NCI-H187 (cell line): ENCODE measurements at places on chromosomes 5 and 9.

DNA sequence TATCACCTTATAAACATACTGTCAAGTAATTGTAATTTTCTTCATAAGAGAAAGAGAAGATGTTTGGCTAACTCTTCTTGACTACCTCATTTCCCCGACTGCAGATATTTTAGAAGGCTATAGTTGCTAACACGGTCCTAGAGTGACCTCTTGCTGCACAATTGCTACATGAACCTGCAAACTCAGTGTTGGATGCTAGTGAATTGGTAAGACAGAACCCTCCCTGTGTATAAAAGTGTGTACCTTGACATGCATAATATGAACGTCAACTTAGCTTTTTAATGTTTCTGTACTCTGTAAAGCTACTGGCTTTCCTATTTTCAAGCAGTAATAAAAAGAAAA is 46.7 kb upstream of the CER1 start:
- no peak for DNase-seq

DNA sequence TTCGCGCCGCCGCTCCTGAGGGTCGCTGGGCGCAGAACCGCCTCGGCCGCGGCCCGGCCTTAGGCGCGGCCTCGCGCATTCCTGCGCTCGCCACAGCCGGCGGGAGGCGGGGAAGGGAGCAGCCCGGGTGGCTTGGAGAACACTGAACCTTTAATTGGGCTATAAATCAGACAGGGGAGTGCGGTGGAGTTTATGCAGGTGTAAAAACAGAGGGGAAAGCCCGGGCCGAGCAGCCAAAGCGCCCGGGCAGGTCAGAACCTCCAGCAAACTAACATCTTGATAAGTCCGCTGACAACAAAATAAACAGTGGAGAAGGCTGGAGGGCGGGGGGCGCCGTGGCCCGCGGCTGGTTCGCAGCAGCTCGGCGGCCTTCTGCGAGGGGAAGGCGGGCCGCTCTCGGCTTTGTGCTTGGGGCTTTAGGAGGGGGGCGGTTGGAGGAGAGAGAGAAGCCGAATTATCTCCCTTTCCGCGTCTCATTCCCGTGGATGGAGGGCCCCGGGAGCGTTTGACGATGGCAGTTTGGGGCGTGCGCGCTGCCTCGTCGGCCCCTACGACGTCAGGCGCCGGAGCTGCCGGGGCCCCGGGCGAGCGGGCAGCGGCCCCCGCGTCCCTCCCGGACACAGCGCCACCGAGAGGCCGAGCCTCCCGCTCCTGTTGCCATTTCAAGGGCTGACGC is 11.3 kb downstream of the FOXD1 start:
- DNase-seq, result no peak

GRCh38 chr9:135507104-135508035 is 6.9 kb downstream of the MRPS2 start:
- DNase-seq, result no peak

- no peak for DNase-seq
These were observed 978.4 kb downstream of the TLE4 start for GRCh38 chr9:80550181-80550580.

DNA sequence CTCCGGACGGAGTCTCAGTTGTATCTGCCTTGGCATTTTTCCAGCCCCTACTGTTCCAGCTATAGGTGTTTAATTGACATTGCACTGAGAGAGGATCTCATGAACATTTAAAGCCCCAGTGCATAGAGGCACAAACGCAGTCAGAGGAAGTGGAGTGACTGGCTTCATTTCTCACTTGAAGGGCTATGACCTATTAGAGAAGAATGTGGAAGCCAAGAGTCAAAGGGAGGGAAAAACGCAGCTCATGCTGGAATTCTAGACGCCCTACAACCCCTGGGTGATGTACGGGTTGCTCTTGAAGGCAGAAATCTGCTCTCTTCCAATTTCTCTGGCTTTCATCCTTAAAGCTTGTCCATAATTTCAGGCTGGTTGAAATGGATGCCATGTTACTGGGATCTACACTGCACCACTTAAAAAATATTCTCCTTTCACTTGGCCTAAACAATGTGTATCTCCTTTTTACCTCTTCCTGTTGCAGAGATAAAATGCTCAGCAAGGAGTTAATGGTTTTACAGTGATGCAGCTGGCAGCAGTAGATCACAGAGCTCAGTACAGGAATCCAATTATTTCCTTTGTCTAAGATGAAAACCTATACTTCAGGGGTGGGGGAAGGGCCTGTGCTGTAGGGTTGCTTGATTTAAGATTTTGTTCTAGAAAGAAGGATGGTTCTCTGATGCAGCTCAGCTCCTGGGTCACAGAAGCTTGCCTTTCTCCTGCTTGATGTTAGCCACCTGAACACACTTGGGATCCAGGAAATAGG is 61.8 kb upstream of the MAMDC2 start:
- peak; percentile 17 for DNase-seq

DNA sequence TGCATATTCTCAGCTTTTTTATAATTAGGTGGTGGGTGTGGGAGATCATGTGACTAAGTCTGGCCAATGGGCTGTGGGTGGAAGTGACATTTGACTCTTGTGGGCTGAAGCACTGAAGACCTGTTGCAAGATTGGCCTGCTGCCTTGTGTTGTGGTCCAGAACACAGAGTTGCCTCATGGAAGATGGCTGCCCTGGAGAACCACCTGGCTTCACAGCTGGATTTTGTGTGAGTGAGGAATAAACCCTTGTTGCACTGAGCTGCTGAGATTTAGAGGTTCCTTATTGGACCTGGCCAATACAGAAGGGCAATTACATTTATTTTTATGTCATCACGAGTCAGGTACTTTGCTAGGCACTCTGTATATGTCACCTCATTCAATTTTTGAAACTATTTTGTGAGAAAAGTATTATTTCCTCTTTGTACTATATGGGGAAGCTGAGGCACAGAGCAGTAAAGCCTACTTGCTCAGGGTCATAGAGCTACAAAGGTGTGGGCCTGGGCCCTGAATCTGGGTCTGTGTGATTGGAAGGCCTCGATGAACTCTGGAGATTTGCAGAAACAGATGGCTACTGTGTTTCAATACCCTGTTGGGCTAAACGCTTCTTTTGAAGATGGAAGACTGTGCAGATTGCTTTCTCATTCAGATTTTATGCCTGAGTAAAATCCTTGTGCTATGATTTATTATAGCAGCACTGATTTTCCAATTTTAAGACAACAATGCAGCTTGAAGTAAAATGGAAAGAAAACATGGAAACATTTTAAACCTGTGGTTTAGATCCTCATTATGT is 71.2 kb upstream of the TBC1D2 start:
- no peak for DNase-seq

DNA sequence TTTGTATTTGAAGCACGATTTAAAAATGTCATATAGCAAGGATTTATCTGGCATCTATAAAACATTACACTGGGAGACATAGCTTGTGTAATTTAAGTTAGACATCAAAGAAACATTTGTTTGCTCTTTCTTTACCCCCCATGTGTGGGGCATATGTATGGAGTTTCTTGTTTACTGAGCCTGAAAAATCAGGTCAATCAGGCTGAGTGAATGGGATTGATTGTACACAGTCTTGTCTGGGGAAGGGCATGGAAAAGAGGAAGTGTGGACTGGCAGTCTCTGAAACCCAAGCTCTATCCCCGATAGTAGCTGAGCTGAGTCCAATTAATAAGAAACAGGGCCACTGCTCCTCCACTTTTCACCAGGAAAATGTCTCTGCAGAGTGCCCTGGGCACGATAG is 49.4 kb downstream of the SLC46A2 start:
- no peak for DNase-seq

DNA sequence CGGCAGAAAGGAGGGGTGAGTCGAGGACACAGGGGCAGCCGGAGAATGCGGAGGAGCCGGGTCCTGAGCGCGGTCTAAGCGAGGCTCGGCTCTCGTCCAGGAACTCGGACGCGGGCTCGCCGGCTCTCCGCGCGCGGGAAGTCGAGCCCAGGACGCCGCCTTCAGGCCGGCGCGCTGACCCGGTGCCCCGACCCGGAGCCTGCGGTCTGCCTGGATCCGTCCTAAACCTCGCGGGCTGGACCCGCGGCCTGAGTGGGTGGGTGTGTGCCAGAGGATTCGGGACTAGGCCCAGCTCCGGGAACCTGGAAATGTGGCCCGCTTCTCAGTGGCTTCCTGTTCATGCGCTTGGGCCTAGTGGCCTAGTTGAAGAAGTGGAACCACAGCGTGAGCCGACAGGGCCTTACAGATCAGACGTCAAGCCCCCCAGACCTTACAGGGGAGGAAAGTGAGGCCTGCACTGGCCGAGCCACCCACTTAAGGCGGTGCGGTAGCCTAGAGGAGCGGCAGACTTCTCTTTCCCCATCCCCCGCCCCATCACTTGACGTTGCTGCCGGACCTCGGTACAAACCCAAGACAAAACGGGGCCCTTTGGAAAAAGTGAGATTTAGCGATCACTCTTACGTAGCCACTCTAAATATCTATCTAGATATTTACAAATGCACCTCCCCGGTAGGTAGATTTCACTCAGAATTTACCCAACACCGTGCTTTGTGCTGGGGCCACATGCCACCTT is 1.2 kb downstream of the CDKN2B-AS1 start:
- no peak for DNase-seq

DNA sequence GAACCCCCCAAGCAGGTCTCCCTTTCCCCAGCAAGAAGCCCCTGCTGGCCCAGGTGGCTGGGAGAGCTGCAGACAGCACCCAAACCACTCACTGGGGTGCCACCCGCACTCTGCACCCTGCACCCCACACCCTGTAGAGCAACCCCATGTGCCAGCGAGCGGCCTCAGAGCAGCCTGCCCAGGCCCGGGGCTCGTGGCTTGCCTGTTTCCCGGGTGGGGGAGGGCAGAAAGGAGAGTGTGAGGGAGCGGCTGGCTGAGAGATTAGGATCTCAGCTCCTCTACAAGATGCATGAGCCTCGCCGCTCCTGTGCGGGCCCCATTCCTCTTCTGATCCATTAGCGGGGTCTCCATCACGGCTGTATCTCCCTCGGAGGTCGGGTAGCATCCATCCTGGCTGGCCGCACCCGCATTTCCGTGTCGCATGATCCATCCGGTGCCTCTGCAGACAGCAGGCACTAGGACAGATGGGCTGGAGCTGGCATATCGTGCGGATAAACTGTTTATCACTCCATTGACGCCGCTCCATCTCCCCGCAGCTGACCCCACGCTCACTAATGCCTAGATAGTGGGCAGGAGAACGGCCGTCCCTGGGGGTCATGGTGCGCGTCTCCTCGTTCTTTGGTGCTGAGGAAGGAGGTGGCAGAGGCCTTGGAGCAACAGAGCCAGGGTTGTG is 54.4 kb downstream of the MRPL36 start:
- DNase-seq, result no peak

GRCh38 chr9:127162046-127162863 is 39.8 kb upstream of the ANGPTL2 start:
- no peak for DNase-seq

- no peak for DNase-seq
These were observed 2.6 kb downstream of the IRX1 start for GRCh38 chr5:3598207-3598606.

DNA sequence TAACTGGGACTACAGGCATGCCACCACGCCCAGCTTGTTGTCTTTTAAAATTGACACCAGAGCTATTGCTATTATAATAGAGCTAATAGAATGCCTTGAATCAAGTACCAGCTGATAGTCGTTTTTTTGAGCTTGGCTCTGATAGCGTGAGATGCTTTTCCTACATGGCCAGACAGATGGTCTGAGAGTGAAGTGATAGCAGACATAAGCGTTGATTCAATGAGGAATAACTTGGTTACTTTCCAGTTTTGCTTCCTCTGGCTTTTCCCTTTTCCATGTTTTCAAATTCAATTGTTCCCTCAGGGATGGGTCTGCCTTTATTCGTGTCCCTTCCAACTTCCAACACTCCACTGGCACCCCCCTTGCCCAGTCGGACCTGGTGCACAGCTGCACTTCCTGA is 15.4 kb downstream of the AGXT2 start:
- no peak for DNase-seq

- DNase-seq, result no peak
These were observed 81.8 kb upstream of the HRH2 start for GRCh38 chr5:175576096-175576495.

DNA sequence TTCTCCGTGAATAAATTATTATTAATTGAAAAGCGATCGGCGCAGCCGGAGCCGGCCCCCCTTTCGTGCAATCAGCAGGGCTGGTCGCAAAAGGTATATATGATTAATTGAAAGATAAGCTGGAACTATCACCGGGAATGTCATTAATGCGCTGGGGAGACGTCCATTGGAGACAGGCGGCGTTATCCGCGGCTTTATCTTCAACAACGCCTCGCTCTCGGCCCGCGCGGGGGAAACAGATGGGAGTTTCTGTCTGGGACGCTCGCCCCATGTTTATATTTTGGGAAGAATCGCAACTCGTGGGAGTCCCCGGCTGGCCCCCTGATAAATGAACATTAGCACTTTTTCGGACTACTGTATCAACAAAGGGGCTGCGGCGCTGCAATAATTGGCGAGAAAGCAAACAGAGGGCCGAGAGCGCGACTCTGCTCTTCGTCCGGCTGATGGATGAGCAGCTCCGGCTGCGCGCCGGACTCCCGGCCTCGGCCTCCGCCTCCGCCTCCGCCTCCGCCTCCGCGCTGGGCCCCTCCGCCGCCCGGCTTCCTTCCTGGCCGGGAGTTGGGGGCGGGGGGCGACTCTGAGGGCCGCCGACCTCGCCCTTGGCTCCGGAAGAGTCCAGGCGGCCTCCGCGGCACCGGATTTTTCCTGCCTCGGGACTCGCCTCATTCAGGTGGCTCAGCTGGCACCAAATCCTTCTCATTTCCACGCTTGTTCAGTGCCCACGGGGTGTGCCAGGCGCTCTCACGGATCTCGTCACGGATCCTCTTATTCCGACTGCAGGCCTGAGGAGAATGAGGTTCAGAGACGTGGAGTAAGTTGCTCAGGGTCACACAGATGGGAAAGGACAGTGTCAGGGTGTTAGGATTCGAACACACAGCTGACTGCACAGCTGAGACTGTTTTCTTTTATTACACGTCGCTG is 3.6 kb upstream of the NKX2-5 start:
- DNase-seq, result no peak

DNA sequence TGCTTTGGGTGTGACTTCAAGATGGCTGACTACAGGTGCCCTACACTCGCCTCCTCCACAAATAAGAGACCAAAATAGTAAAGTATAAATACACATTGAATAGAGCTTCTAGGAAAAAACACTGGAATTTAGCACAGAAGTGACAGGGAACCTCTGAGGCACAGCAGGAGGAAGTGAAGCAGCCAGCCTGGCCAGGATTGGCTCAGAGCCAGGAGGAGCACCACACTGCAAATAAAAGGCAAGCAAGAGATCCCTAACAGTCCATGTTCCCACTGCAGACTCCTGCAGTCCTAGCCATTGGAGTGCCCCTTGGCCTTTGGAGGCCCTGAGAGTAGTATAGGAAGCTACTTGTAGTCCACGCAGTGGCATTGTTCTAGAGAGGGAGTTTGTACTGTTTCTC is 186.7 kb upstream of the TLX3 start:
- DNase-seq, result no peak
